Spinal cord (tissue), 10 donors: ENCODE measurements at places on chromosomes 7 and 10. TPM values are rescaled to one million over a fixed set of nuclear protein-coding genes. Genes with fewer than 3 reads are reported as not detected.

- H3K36me3 ChIP-seq, result no peaks in the 10 kb centered on the region
- H3K27ac ChIP-seq, result no peak overlapping the region
- no peak for DNase-seq
- no peaks in the 10 kb centered on the region for H3K27me3 ChIP-seq
- H3K4me1 ChIP-seq, result no peaks in the 10 kb centered on the region
Observed at GRCh38 chr7:77217474-77218185, 18.0 kb upstream of the FGL2 start.

DNA sequence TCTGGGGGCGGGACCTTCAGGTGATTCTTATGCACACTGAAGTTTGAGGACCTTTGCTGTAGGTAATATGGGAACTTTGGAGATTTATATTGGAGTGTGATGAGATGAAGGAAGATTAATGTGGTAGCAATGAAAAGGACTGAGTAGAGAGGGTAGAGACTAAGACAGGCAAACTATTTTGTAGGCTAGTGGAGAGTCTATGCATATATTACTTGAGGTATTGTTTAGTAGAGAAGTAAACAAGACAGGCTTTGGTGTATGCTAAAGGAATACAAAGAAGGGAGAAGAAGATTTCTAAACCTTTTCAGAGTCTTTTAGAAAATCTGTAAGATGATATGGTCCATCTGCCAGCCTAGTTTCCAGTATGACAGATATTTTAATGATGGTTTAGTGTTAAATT is 129.1 kb downstream of the EXOC4 start:
- DNase-seq, result no peak
- no peaks in the 10 kb centered on the region for H3K27me3 ChIP-seq
- H3K4me1 ChIP-seq, result no peaks in the 10 kb centered on the region
- H3K27ac ChIP-seq, result no peak overlapping the region
- H3K36me3 ChIP-seq, result no peaks in the 10 kb centered on the region

DNA sequence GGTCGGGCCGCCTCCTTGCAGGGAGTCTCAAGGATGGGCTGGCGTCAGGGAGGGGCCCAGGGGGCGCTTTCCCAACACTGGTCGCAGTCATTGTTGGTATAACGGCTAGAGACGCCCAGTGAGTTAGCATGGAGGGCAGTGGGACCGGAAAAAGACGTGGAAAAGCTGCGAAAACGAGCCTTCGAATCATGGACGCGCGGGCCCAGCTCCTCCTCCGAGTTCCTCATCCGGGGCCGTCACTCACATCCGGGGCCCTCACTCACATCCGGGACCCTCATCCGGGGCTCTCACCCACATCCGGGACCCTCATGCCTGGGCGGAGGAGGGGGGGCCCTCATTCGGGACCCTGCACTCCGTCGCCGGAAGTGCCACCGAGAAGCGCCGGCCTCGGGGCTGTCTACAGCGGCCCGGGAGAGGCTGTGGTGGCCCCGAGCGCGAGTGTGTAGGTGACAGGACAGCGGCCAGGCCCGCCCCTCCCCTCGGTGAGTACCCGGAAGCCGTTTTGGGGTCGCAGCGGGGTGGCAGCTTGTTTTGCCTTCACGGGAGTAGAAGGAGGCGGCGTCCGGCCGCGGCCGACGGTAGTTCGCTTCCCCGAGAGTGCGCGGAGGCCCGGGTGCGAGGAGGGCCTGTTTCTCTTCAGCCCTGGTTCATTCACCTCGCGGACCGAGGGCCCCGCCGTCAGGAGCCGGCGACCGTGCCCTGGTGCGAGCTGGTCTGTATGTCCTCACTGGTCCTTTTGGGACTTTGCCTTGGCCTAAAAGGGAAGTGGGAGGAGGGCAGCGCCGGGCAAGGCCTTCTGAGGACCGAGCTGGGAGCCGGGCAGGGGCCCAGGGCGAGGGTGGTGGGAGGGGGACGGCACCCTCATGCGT is at the start of gene ZNF655:
Gene ZNF655, plus strand, starts transcription at position 337 of the 869 bp plus-strand sequence. CDS start 1,918 bp downstream, outside the sequence.
- peak within 1 kb of the TSS; percentile 98 for H3K4me3 ChIP-seq
- DNase-seq, result peak; percentile 98
- H3K27me3 ChIP-seq, result no peaks in the 10 kb centered on the region
- H3K4me1 ChIP-seq, result peaks cover 21% of the 10 kb centered on the region

- no peaks in the 10 kb centered on the region for H3K36me3 ChIP-seq
- H3K4me3 ChIP-seq, result peak overlapping the region; percentile 45
- no peak for DNase-seq
- peaks cover 60% of the 10 kb centered on the region for H3K4me1 ChIP-seq
- H3K27ac ChIP-seq, result no peak overlapping the region
Observed at GRCh38 chr10:71216751-71217265, 4.4 kb downstream of the UNC5B start.

DNA sequence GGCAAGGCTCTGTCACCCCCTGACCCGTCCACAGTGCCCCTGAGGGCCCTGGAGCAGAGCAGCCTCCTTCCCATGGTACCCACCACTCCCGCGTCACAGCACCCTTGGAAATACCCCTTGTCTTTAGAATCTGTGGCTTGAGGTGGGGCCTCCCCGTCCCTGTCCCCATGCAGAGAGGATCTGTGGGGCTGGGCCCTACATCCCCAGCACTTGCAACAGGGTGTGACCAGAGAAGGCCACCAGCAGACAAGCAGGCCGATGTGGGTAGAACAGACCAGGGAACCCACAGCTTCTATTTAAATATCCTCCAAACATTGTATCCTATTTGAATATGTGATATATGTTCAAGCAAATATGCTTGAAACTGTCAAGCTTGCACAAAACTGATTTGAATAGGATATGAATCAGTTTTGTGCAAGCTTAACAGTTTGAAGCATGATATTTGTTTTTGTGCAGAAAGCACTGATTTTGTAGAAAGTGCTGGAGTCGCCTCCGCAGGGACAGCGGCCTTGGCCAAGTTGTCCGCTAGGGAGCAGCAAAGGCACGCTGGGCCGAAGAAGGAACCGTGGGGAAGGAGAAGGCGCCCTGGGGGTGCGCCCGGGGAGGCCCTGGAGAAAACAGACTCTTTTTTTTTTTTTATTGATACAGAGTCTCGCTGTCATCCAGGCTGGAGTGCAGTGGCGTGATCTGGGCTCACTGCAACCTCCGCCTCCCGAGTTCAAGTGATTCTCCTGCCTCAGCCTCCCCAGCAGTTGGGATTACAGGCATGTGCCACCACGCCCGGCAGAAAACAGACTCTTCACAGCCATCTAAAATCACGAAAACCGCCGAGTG is 2.2 kb downstream of the CFAP46 start:
- H3K27ac ChIP-seq, result no peak overlapping the region
- H3K36me3 ChIP-seq, result peaks cover 33% of the 10 kb centered on the region
- H3K4me1 ChIP-seq, result peaks cover 25% of the 10 kb centered on the region
- no peaks in the 10 kb centered on the region for H3K27me3 ChIP-seq
- no peak overlapping the region for H3K4me3 ChIP-seq

DNA sequence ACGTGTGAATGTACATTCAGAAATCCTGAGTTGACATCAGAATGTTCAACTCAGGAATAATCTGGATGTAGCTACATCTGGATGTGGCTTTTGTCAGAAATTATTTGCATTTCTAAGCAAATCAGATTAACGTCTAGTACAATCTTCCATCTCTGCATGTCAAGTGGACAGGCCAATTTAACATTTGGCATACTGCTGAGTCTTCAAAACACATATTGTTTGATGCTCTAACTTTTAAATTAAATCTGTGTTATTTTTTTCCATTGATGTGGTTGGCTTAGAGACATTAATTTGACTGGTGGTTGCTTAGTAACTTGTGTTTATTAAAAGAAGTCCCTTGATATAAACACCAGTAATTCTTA is 3.4 kb downstream of the STAMBPL1 start:
- no peak overlapping the region for H3K27ac ChIP-seq
- no peak overlapping the region for H3K4me3 ChIP-seq
- no peak for DNase-seq
- no peaks in the 10 kb centered on the region for H3K36me3 ChIP-seq

- H3K27me3 ChIP-seq, result no peaks in the 10 kb centered on the region
- no peak overlapping the region for H3K27ac ChIP-seq
- no peak for DNase-seq
- H3K36me3 ChIP-seq, result peaks cover 19% of the 10 kb centered on the region
Observed at GRCh38 chr10:49756641-49757040, 5.5 kb downstream of the OGDHL start.

GRCh38 chr10:58642916-58643428 is 130.3 kb downstream of the BICC1 start:
- H3K4me3 ChIP-seq, result no peak overlapping the region
- no peaks in the 10 kb centered on the region for H3K27me3 ChIP-seq
- H3K27ac ChIP-seq, result no peak overlapping the region
- no peaks in the 10 kb centered on the region for H3K36me3 ChIP-seq
- H3K4me1 ChIP-seq, result no peaks in the 10 kb centered on the region

DNA sequence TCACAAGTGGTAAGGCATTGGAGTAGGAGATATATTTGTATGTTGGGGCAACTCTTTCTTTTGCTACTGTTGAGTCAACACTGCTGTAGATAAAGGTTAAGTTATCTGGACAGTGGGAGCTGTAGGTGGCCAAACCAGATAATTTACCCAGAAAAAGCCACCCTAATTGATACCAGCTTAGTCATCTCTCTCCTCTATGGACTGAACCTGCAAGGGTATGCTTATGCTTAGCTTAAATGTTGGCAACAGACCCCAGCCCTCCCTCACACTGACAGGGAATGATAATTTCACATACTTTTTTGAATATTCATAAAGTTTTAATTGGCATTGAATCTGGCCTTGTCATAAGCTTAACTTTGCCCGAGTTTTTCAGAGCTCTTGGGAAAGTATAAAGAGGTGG is 66.3 kb downstream of the CREB5 start:
- no peak for DNase-seq
- no peaks in the 10 kb centered on the region for H3K27me3 ChIP-seq
- H3K36me3 ChIP-seq, result no peaks in the 10 kb centered on the region
- H3K4me1 ChIP-seq, result no peaks in the 10 kb centered on the region
- no peak overlapping the region for H3K27ac ChIP-seq

GDF2 gene
- total RNA-seq, result not detected

TMEM225B gene
- total RNA-seq, result 1.4 TPM
